ENCODE measurements at places on chromosomes 5 and 9. TPM values are rescaled to one million over a fixed set of nuclear protein-coding genes. Genes with fewer than 3 reads are reported as not detected.

- DNase-seq = no peak
These were observed 8.6 kb downstream of the ZFP62 start for GRCh38 chr5:180852495-180852894.

DNA sequence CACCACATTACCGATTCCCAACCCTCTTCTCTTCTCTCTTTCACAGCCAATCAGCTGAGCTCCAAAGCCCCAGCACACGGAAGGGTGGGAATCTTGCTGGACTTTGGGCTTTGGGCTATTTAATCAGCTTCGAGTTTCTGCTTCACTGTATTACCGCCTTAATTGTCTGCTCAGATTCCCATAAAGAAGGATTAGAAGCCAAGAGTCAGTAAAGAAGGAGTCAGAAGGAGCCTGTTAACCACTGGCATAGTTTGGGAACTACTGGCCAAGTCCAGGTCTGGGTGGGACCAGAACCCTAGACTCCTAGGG lies 4.4 kb downstream of the SPRY4 start:
- no peak for DNase-seq

SLC34A1 gene
- not detected for total RNA-seq

- DNase-seq = no peak
These were observed 72.5 kb downstream of the TRIM36 start for GRCh38 chr5:115097236-115097635.

NUDT12 gene
- total RNA-seq = 10.3 TPM

DNA sequence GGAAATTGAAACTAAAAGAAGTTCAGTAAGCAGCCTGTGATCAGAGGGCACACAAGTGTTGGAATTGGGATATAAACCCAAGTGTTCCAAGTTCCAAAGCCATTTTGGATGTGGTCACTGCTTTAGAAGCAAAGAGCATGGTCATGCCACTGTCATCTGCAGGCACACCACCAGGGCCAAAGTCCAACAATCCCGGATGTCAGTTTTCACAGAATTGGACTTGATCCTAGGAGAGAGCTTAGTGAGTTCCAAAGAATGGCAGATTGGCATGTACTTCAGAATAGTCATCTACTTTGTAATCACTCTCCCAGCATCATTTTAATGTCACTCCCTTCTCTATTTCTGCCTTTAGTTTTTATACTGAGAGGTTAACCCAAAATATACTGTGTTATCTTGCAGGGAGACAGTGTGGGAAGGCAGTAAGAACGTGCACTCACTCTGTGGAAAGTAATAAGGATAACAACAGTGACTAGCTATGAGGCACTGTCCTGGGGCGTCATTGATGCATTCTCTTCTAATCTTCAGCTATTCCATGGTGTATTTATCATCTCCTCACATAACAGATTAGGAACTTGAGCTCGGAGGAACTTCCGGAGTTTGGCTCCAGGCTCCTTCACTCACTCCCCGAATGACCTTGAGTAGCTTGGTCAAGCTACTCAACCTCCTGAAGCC lies 388.0 kb downstream of the ACTL7B start:
- no peak for DNase-seq

DNA sequence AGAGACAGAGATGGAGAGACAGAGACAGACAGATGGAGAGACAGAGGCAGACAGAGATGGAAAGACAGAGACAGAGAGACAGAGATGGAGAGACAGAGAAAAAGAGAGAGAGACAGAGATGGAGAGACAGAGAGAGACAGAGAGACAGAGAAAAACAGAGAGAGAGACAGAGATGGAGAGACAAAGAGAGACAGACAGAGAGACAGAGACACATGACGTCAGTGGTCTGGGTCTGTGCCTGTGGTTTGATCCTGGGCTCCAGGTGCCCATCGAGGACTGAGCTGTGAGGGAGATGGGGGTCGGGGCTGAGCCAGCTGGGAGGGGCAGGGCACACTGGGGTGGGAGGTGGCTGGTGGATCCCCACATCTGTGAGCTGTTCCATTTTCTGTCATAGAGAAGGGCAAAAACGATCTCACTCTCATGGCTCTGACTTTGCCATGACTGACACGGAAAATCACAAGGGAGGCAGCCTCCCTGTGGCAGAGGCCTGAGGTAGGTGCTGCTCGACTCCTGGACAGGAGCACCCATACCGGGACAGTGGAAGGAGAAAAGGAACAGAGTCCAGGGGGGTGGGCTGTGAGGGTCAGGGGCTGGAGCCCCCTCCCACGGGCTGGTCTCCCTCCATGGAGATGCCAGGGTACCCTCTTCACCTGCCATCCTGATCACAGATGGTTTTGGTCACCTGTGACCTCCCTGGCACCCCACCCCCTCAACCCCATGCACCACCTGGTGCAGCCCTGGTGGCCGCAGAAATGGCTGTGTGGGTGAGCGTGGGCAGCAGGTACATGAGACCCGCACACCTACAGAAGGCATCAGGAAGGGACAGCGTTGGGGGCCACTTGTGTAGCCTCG lies 28.8 kb downstream of the GLT6D1 start:
- DNase-seq = no peak

IL11RA gene
- total RNA-seq = 45.2 TPM

DNA sequence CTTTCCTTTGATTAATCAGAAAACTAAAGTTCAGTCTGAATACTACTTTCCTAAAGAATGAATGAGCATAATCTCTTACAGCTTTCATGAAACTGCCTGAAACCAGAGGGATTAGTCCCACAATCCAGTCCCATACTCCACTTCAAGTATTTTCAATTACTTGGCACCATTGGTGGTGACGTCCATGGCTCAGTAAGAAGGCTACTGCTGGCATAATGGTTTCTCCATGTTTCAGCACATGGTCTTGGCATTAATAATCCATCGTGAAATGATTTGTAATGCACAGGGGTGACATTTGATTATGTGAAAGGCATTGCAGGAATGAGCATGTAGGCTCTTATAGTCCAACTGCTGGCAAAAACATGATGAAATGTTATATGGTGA lies 23.4 kb downstream of the LIX1 start:
- DNase-seq = no peak

ZNF474 gene
- not detected for total RNA-seq

DNA sequence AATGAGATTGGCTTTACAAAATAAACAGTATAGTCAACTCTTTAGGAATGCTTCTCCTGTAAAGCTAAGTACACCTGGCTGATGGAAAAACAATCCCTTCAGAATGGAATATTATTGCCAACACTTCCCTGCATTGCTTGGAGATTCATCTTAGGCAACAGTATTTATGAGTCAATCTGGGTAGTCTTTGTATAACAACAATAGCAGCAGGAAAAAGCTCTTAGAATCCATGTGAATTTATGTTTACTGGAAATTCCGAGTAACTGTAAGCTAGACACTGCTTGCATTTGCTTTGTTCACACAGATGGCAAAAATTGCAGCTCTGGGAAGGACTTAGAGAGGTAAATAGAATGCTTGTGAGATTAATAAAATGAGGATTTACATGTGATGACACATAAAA lies 101.7 kb upstream of the NTRK2 start:
- no peak for DNase-seq

DNA sequence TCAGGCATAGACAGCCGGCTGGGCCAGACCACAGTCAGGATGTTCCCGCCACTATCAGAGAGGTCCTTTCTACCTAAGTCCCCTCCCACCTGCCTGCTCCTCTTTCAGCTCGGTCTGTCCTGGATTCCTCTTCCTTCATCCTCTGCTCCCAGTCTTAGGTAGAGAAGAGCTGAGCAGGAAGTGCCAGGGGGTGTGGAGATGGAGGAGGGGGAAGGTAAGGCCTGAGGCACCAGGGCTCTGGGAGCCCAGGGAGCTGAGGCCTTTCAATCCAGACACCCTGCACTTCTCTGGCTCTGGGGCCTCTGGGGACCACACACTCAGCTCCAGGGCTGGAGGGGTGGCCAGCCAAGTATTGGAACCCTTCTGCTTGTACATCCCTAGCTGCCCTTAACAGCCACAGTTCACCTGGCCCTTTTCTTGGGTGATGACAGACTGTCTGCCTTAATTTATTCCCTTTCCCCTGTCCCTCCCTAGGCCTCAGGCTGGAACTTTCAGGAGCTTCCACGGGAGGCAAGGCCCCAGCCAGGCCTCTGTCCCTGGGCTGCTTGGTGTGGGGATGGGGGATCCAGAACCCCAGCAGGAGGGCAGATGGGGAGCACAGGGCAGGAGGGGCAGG lies 15.6 kb downstream of the IRF1 start:
- DNase-seq = no peak

GRXCR2 gene
- total RNA-seq = 0.50 TPM

GRCh38 chr5:74953937-74954720 lies 87.9 kb upstream of the FAM169A start:
- DNase-seq = no peak

DNA sequence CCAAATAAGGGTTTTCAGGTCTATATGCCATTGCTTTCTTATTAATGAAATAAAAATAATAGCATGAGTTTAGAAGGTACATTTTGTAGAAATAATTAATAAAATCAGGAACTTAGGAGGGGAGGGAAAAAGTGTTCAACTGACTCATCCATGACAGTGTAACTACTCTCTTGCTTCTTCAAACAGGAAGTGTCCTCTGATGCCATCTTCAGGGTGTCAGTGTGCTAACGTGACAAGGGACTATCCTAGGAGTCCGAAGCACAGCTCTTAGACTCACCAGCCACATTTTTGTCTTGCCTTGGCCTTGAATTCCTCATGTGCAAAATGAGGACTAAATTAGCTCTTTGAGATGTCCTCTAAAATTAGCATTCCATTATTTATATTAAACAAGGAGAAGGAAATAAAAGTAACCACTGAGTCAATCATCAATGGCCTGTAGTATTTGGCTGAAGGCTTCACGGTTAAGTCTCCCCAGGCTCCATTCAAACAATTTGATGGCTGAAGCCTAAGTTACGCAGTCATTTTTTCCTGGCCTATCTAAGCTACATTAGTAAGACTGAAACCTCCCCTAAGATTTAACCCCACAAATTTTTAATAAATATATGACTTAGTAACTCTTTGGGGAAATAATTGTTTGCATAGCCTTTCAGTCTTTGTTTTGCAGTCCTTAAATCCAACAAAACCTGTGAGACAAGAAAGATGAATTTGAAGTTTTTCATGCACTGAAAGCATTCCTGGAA lies 151.1 kb downstream of the ARL15 start:
- DNase-seq = no peak

GRCh38 chr9:111548623-111549022 lies 23.6 kb downstream of the ZNF483 start:
- no peak for DNase-seq

All from heart left ventricle (tissue), 16 donors.